ENCODE measurements at places on chromosomes 13 and 19.

DNA sequence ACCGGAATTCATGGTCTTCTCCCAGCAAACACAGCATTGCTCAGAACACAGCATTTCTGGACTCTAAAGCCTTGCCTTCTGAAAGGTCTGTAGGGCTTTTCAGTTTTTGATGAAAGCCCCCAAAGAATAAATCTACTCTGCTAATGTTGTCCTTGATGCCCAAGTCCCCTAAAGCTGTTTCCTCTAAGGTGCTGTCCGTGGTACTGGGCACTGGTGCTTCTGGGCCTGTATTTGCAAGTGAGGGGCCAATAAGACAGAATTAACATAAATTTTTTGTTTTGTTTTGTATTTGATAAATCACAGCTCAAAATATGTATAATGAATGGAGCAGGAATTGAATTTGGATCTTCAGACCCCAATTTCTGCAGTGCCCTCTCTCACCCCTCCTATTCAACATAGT is 12.1 kb upstream of the LGALS13 start:
- no peak for DNase-seq

DNA sequence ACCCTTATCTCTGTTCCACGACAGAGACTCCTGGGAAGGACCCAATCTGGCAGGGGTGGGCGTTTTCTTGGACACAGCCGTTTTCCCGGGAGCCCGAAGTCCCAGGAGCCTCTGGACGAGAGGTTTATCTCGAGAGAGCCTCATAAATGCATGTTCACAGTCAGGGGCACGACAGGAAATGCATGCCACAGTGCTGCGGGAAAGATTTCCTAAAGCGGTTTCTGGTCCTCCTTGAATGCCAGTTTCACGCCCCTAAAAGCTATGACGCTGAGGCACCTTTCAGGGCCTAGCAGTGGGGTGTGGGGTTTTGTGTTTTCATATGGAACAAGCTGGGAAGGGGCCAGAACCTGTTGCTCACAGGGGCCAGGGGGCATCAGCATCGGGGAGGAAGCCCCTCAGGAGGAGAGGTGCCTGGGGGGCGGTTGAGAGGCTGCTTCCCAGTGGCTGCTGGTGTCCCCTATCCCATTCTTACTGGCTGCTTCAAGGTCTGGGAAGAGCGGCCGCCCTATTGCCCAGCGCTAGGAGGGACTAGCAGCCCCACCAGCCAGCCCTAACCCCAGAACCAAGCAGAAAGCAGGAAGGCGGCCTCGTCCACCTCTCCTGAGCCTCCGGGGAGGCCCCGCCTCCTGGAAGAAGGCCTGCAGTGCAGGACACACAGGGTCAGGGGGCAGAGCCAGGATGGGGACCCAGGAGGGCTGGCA is 157.0 kb downstream of the KDM4B start:
- no peak for DNase-seq

- no peak for DNase-seq
Observed at GRCh38 chr19:7224209-7224686, 70.0 kb downstream of the INSR start.

DNA sequence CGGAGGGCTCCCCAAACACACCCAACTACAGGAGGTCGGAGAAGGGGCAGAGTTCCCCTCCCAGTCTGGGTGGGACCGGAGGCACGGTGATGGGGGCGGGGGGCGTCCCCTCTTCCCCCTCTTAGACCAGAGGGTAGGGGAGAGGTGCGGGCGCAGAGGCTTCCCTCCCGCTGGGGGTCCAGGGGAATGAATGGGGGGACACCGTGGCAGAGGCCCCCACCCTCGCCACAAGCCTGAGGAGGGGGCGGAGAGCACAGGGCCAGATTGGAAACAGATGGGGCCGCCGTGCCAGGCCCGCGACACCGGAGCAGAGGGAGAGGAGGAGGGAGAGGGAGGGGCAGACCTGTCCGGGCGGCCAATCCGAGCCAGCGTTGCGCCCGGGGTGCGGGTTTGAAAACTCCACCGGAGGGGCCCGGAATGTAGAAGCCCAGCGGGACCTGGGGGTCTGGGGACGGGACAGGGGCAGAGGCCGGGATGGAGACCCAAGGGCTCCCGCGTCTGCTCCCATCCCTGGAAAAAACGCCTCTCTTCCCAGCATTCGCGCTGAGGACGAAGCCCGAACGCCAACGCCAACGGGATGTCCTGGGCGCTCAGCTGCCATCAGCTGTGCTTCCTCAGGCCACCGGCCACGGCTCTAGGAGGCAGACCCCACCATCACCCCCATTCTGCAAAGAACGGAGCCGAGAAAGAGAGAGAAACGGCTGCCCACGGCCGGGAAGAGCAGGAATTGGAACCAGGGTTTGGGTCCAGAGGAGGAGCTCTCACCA is 46.8 kb downstream of the PTPRS start:
- DNase-seq, result no peak

GRCh38 chr19:3778899-3779723 is 7.1 kb downstream of the MATK start:
- no peak for DNase-seq

- DNase-seq, result no peak
Observed at GRCh38 chr13:113422807-113423519, 30.3 kb downstream of the ADPRHL1 start.

GRCh38 chr13:110811771-110812120 is 98.2 kb downstream of the ING1 start:
- no peak for DNase-seq

- DNase-seq, result peak; percentile 44
Observed at GRCh38 chr13:39779337-39780265, 124.1 kb downstream of the COG6 start.

DNA sequence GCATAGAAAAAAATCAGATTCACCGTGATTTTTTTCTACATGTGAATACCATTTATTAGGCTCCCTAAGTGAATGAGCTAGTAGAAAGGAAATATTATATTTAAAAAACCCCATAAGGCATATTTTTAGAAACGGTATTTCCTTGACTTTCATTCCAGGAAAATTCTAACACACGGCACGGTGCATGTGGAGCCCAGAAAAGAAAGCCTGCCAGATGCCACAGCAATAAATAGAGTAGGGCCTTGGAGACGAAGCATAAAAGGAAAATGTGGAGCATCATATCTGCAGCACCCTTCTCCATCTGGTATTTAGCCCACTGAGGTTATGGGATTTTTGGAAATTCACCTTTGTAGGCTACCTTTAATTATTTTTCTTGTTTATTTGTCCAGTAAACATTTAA is 314.4 kb downstream of the ENOX1 start:
- DNase-seq, result no peak

DNA sequence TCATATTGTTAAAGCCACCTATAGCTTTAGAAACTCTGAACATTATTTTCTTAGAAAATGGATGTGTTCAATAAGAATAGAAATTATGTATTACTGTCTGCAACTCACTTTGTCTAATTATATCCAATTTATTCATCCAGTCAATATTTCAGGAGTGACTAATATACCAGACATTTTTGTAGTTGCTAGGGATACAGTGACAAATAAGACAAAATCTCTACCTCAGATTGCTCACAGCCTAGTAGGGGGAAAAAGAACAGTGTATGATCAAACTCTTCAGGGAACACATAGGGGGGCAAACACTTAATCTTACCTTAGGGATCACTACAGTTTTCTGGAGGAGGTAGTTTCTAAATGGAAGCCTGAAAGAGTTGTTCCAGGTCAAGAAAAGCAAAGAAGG is 8.6 kb downstream of the BRCA2 start:
- no peak for DNase-seq

DNA sequence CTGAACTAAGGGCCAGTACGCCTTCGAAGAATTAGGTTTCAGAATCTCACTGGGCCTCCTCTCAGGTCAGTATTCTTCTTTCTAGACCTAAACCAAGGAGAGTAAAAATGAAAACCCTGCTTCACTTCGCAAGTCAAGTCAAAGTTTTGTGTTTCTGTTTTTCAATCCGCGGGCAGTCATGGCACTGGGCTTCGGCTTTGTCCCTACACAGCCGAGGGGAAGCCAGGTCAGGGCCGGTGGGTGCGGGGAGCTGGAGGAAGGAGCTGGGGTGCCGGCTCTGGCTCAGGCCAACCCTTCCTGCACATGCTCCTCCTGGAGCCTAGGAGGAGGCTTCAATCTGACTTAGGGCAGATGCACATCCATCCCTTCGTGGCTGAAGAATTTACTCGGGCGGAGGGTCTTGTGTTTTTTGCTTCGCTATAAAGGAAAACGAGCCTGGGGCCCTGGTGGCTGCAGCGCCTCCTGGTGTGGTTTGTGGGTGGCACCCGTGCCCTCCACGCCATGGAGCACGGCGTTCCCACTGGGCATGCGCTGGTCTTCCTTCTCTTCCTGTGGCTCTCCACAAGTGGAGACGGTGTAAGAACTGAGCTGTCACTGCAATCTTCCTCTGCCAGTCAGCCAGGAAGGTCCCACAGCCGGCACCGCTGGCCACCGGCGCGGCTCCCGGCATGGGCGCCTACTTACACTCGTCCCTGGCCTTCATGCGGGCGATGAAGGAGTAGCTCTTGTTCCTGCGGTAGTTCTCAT is 22.5 kb downstream of the C19orf44 start:
- DNase-seq, result no peak

DNA sequence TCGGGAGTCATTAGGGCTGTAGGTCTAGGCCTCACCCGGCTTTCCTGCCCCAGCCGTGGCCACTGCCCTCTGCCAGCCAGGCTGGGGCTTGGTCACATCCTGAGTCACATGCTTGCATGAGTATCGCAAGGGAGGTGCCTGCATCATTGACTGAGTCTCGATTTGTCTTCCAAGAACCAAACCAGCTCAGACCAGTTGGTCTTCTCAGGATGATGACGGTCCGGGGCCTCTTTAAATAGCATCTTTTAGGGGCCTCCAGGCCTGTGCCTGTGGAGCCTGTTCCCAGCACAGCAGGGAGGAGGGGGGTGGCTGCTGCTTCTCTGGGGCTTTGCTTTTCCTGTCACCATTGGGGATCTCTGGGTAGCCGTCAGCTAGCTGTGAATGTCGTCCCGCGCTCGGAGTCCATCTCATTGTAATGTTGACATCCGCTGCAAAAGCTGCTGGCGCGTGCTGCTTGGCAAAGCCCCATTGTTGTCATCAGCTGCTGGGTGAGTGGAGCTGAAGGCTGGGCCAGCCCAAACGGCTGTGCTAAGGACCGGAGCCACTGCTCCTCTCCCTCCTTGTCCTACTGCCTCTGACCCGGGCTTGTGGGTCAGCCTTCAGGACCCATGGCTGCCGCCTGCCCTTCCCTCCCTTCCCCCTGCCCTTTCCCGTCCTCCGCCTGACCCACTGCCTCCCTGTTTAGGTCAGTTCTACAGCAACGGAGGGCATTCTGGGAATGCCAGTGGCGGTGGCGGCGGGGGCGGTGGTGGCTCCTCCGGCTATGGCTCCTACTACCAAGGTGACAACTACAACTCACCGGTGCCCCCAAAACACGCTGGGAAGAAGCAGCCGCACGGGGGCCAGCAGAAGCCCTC is 14.3 kb upstream of the QTRT1 start:
- DNase-seq, result no peak

GRCh38 chr13:80707000-80707983 is 366.4 kb upstream of the SPRY2 start:
- no peak for DNase-seq

DNA sequence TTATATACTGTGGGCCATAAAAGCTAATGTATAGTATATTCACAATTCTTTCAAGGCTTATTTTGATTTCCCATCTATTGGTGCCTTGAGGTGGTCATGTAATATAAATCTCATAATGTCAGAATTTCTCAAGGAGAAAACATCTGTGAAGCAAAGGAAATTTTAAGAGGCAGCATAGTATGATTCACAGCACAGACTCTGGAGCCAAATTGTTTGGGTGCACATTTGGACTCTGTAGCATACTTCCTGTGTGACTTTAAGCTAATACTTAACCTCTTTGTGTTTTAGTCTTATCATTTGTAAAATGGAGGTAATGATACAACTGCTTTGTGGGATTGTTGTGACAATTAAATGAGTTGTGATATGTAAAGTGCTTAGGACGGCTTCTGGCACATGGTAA is 67.6 kb downstream of the PIBF1 start:
- DNase-seq, result no peak

DNA sequence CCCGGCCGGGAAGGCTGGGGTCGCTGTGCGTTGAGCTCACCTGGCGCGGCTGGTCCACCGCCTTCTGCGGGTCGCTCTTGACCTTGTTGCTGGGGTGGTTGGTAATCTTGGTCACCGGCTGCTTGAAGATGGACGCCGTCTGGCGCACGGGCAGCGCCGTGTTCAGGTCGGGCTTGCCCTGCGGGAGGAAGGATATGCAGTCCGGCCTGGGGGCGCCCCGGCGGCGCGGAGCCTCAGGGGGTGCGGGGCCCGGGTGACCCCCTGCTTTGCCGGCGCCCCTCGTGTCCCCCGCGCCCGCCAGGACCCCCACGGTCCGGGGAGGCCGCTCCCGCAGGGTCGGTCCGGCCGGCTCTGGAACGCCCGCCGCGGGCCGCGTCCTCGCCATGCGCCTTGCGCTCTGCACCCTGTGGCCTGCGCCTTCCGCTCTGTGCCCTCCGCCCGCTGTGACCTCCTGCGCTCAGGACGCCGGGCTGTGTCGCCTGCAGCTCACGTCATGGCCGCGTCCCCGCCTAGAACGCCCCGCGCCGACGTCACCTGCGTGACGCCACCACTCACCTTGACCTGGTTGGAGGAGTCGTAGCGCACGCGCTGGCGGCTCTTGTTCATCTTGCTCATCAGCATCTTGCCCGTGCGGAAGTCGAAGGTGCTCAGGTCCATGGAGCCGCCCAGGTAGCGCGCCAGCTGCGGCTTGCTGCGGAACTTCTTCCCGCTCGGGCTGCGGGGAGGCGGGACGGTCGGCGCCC is 8.0 kb downstream of the MBD3 start:
- no peak for DNase-seq

- DNase-seq, result no peak
Observed at GRCh38 chr19:37803249-37803840, 24.0 kb upstream of the ZNF573 start.

- DNase-seq, result no peak
Observed at GRCh38 chr13:53167561-53167960, 138.9 kb downstream of the OLFM4 start.

All from CD4-positive, alpha-beta T cell treated with Interleukin-2 at 100 ng/mL for 4 hours (primary cell).